ENCODE measurements at places on chromosomes 2 and 18. TPM values are rescaled to one million over a fixed set of nuclear protein-coding genes. Genes with fewer than 3 reads are reported as not detected.

RFTN2 gene
- total RNA-seq: 0.72 TPM

SERPINB3 gene
- not detected for total RNA-seq

SERPINB11 gene
- total RNA-seq: not detected

UGT1A4 gene
- not detected for total RNA-seq

FLACC1 gene
- total RNA-seq: 1.4 TPM

BOLL gene
- total RNA-seq: not detected

C2orf15 gene
- not detected for total RNA-seq

IL1RL1 gene
- total RNA-seq: 25.8 TPM

SERPINB10 gene
- total RNA-seq: not detected

CNTNAP5 gene
- total RNA-seq: not detected

LYG1 gene
- not detected for total RNA-seq

ALPI gene
- total RNA-seq: not detected

SH3BP4 gene
- total RNA-seq: 31.1 TPM

CXCR1 gene
- total RNA-seq: not detected

NEU2 gene
- not detected for total RNA-seq

C2orf66 gene
- not detected for total RNA-seq

LINC00305 gene
- not detected for total RNA-seq

ANO7 gene
- total RNA-seq: 1.6 TPM

FNDC4 gene
- total RNA-seq: 15.6 TPM

ADGRF3 gene
- total RNA-seq: not detected

CFAP65 gene
- total RNA-seq: not detected

RESP18 gene
- not detected for total RNA-seq

GCG gene
- total RNA-seq: not detected

SCYGR5 gene
- not detected for total RNA-seq

DYSF gene
- 6.3 TPM for total RNA-seq

ITM2C gene
- total RNA-seq: 151 TPM

GNAL gene
- total RNA-seq: 0.72 TPM

TNFRSF11A gene
- 0.72 TPM for total RNA-seq

ABHD1 gene
- not detected for total RNA-seq

MOCOS gene
- 1.1 TPM for total RNA-seq

RBMS1 gene
- 126 TPM for total RNA-seq

CD8B gene
- total RNA-seq: not detected

TBR1 gene
- total RNA-seq: not detected

KLHL30 gene
- total RNA-seq: not detected

GGCX gene
- total RNA-seq: 46.5 TPM

LRATD1 gene
- 0.49 TPM for total RNA-seq

SRD5A2 gene
- total RNA-seq: not detected

MEX3C gene
- total RNA-seq: 33.4 TPM

IL36RN gene
- not detected for total RNA-seq

ACTG2 gene
- total RNA-seq: not detected

ACSL3 gene
- 94.6 TPM for total RNA-seq

CACNB4 gene
- total RNA-seq: 0.54 TPM

FAM136A gene
- total RNA-seq: 24.6 TPM

DQX1 gene
- not detected for total RNA-seq

ZNF396 gene
- 0.54 TPM for total RNA-seq

PLCD4 gene
- 1.3 TPM for total RNA-seq

MAP3K19 gene
- not detected for total RNA-seq

TM4SF20 gene
- not detected for total RNA-seq

LYG2 gene
- not detected for total RNA-seq

ZC3H6 gene
- 1.5 TPM for total RNA-seq

LYPD6 gene
- total RNA-seq: not detected

RPL31 gene
- 1,289 TPM for total RNA-seq

Measured in cardiac atrium fibroblast (primary cell).